Keratinocyte (primary cell): ENCODE measurements at places on chromosomes 2 and 18.
A peak's percentile ranks its signal among the peaks of the same experiment; 100 is the strongest.

- DNase-seq, result no peak
Observed at GRCh38 chr2:151056870-151057269, 204.8 kb downstream of the RBM43 start.

GRCh38 chr2:25651066-25651465 is 22.3 kb downstream of the DTNB start:
- peak; percentile 54 for DNase-seq

- DNase-seq, result no peak
Observed at GRCh38 chr2:45857867-45858520, 206.5 kb downstream of the PRKCE start.

GRCh38 chr2:11655495-11655894 is 14.5 kb downstream of the NTSR2 start:
- no peak for DNase-seq

DNA sequence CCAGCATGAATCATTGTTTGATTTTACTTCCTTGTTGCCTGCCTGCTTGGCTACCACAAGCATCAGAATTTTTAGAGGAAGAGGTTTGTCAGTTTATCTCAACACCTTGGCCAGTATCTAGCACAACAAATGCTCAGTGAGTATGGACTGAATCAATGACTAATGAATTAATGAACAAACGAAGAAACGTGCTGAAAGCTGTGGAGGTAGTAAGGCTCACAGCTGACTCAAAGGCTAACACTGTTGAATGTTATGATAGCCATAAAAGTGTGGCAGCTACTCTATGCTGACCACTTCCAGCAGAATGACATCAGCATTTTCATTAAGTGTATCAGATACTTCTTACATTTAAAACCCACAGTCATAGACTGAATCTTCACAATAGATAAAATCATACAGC is 543.4 kb downstream of the IRS1 start:
- no peak for DNase-seq

DNA sequence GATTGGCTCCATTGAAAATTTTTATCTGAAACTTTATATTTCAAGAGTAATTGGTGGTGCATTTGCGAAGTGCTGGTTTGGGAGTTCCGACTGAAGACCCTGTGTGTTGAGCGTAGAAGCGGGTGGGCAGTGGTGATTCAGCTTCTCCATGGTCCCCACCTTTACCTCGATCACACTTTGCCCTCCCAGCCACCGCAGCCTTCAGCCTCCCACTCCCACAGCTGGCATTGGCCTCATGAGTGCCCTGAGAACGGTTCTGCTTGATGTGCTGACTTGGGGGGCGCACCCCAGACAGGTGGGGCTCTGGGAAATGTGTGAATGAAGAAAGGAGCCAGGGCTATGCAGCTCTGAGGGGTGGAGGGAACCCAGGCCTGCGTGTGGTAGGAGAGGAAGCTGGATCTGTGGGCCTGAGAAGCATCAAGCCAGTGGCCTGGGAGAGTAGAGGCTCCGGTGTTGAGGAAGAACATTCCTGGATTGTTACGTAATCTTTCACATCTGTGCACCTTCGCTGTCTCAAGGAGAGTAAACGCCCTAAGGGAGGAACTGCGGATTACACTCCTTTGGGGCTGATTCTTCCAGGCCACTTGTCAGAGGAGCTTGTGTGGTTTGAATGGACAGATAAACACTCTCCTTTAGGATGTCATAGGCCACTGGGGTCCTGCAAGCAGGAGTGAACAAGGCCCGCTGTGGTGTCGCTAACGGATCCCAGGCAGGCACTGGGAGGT is 83.8 kb downstream of the NPAS2 start:
- peak; percentile 71 for DNase-seq

DNA sequence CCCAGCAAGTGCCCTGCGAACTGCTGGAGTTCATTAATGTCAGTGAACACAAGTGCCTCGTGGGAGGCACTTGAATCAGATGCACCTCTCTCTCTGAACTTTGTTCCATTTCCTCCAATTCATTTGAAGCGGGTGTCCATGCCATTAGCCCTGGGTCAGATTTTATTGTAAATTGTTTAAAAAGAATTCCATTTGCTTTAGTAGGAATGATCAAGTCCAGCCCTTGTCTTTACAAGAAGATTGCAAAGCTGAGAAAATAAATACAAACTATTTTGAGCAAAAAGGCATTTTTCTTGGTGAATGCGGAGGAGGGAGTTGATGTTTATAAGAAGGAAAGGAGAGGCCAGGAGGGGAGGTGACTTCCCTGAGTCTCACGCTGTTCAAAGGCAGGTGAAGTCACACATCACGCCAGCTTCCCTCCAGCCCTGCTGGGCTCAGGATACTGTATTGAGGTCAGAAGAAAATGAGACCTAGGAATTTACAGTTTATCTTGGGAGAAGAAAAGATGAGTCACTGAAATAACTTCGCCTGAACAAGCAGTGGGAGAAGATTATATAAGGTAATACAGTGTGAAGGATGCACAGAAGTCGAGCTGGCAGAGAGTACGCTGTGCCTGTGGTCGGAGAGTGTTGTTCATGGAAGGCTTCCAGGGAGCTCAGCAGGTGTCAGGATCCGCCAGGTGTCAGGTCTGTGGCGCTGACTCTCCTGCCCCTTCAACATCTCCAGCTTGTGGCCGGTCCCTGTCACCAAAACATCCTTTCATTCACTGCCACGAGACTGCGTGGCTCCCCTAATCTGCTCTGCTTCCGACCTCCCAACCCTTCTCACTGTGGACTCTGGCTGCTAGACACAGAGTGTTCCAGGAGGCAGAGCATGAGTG is 36.5 kb downstream of the EFR3B start:
- DNase-seq, result peak; percentile 53

- no peak for DNase-seq
Observed at GRCh38 chr18:27967913-27968824, 208.8 kb downstream of the CDH2 start.

DNA sequence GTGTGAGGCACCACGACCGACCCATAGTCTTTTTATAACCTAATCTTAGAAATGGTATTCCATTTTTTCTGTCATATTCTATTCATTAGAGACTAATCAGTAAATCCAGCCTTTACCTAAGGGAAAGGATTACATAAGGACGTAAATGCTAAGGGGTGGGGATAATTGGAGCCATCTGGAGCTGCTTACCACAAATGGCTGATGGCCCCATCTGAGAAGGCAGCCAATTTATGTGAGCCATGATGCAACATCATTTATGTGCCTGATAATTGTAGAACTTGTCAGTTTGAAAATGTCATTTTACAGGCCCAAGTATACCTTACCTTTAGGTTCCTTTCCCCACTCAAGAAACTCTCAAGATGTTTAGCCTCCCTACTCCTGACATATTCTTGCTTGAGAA is 44.0 kb downstream of the ARHGEF33 start:
- no peak for DNase-seq

GRCh38 chr2:134677856-134678756 is 40.7 kb downstream of the TMEM163 start:
- no peak for DNase-seq

DNA sequence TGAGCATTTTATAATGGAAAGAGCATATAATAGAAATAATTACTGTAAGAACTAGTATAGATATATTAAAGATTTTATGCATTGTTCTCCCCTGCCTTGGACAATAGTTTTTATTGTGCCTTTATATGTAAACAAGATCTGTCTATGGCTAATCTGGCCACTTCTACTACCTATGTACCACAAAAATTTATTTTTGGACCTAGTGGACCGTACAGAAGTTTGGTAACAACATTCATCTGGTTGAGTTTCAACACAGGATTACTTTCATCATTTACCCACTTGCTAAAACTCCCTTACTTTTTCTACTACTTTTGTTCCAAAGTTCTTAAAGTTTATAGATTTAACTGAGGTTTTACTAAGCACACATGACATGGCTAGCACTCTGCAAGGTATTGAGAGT is 13.2 kb upstream of the MYOM1 start:
- no peak for DNase-seq

- no peak for DNase-seq
Observed at GRCh38 chr2:84972207-84972783, 1.3 kb downstream of the KCMF1 start.

DNA sequence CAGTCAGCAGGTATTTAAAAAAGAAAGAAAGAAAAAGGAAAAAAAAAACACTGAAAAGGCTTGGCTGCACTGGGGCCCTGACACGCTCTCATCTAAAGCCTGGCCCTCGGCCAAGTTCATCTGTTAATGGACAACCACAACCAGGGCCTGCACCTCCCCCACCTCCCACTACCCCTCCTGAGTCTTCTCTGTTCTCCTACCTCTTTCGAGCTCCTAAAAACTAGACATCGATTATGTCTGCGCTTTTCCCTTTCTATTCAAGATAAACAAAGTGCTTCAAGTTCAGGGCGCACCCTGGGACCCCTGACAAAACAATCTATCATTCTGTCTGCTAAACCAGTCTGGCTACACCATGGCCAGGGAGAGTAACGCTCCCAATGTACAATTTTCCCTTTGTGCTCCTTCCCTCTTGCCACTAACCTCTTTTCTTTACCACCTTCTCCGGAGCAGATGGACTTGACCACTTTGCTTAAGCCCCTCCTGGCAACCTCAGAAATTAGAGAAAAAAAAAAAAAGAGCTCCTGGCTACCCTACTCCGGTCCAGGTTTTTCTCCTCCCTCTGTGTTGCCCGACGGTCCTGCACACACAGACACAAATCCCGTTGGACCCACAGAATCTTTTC is 22.7 kb downstream of the BCL11A start:
- DNase-seq, result no peak

DNA sequence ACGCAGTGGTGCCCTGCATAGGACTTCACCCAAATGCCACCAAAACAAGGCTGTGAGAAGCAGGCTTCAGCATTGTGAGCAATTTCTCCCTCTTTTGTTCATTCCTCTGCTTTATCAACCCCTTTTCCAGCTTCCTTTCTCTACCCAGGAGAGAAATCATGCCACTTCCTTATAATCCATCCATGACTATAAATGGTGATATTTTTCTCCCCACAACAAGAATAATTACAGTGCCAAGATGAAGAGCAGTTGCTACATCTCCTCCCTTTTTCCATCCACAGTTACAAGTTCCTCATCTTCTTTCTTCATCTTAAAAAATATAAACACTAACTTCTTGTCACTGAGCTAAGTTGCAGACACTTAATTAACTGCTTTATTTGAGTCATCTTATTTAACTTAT is 167.2 kb downstream of the ANTXR1 start:
- no peak for DNase-seq

DNA sequence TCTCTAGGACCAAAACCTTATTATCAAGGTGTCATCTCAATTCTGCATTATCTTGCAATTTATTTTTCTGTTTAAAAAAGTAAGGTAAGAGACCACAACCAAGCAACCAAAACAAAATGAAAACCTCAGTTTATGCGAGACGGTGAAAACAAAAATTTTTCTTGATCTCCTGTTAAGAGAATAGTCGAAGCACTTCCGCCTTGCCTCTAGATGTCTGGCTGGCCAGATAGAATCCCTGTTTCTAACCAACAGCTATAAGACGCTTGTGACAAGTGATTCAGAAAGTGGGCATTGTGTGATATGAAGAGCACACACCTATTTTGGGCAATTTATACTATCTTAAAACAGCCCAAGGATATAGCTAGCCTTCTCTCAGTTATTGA is 51.2 kb downstream of the MGAT5 start:
- no peak for DNase-seq

- DNase-seq, result no peak
Observed at GRCh38 chr2:60095202-60095815, 458.1 kb downstream of the BCL11A start.

DNA sequence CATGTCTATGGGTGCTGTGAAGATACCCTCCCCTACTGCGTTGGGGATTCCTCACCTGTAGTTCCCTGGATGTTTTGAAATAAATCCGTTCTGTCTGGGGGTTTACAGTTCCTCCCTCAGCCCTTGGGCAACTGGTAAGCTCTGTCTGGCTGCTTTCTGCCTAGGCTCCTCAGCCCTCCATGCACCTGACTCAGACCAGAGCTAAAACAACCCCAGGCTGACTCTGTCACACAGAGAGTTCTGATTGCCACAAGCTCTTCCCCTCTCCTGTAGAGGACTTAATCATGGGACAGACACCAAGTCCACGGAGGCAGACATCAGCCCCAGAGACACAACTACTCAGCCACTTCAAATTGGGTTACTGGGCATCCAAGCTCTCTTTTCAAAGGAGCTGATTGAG is 6.3 kb downstream of the VIT start:
- DNase-seq, result no peak

- no peak for DNase-seq
Observed at GRCh38 chr2:18062892-18063291, 184.4 kb downstream of the KCNS3 start.

GRCh38 chr2:152649997-152650396 is 67.3 kb downstream of the PRPF40A start:
- DNase-seq, result no peak
